ENCODE measurements at places on chromosomes 12 and 14.

- DNase-seq = no peak
Observed at GRCh38 chr14:102227184-102227964, 77.6 kb downstream of the MOK start.

- no peak for DNase-seq
Observed at GRCh38 chr12:116977465-116978380, 67.0 kb downstream of the FBXW8 start.

DNA sequence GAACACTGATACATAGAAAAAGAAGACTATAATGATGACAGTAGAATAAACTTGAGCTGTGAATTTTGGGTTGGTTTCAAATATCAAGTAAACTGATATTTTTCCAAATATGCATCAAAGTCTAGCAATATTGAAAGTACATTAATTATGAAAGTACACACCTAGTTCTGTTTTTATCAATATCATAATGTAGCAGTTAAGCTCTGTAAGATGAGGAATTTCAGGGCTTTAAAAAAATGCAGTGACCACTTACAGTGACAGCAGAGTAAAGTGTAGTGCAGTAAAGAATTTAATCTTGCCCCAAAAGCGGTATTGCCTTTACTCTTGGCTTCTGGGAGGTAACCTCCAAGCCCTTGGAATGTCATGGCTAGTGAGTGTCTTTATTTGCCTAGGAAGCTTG is 102.9 kb upstream of the ABCD2 start:
- DNase-seq = no peak

DNA sequence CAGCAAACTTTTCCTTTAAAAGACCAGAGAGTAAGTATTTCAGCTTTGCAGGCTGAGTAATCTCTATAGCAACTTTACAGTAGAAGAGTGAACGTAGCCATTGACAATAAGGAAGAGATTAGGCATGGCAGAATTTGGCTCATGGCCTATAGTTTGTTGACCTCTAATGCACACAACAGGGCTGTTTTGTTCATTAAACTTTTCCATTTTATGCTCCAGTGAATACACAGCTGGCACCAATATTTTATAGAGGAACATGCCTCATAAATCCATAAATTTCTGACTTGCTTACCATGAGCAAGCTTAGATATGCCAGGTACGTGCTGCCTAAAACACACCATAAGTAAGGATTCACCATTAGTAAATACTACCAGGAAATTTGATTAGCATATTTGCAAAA is 609.0 kb upstream of the STXBP6 start:
- no peak for DNase-seq

DNA sequence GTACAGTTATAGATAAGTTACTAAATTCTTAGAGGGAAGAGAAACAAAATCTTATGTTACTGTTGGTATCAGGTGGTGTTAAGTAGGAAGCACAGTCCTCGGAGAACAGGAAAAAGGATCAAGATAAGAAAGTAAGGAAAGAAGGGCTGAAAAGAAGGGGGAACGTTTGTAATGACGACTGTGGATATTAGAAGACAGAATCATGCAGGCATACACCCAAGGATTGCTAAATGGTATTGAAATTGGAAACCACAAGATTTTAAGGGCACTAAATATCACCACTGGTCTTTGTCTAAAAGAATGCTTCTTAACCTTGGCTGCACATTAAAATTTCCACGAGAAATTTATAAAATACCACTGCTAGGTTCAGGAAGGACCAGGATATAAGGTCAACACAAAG is 34.1 kb upstream of the ERGIC2 start:
- DNase-seq = no peak

- DNase-seq = no peak
Observed at GRCh38 chr12:92765871-92766270, 63.1 kb downstream of the PLEKHG7 start.

GRCh38 chr14:33764876-33765650 is 185.8 kb downstream of the EGLN3 start:
- DNase-seq = no peak

- DNase-seq = no peak
Observed at GRCh38 chr14:30252783-30253674, 305.9 kb upstream of the G2E3 start.

DNA sequence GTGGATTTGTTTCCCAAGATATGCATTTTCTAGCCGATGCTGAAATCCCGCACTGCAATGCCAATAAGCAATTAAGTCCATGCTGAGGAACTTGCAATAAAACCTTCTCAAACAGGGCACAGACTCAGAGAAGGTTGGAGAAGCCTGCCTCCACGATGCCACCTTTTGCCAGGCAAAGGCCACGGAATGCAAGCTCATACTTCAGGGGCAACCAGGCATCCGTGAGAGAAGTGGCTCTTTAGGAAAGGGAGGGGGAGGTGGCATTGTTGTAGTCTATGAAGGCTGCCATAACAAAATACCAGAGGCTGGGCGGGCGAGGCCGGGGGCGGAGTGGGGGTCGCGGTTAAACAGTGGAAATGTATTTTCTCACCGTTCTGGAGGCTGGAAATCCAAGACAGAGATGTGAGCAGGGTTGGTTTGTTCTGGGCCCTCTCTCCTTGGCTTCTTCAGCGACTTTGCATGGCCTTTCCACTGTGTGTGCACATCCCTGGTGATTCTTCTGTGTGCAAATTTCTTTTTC is 689.5 kb downstream of the VRK1 start:
- no peak for DNase-seq

DNA sequence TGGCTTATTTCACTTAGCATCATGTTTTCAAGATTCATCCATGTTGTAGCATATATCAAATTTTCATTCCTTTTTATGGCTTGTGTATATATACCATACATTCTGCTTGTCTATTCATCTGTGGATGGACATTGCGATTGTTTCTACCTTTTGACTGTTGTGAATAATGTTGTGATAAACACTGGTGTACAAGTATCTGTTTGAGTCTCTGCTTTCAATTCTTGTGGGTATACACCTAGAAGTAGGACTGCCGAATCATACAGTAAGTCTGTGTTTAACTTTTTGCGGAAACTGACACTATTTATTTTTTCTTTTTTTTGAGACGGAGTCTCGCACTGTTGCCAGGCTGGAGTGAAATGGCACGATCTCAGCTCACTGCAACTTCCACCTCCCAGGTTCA is 19.6 kb upstream of the RPS6KA5 start:
- no peak for DNase-seq

GRCh38 chr14:58783792-58784511 is 146.2 kb downstream of the DACT1 start:
- no peak for DNase-seq

DNA sequence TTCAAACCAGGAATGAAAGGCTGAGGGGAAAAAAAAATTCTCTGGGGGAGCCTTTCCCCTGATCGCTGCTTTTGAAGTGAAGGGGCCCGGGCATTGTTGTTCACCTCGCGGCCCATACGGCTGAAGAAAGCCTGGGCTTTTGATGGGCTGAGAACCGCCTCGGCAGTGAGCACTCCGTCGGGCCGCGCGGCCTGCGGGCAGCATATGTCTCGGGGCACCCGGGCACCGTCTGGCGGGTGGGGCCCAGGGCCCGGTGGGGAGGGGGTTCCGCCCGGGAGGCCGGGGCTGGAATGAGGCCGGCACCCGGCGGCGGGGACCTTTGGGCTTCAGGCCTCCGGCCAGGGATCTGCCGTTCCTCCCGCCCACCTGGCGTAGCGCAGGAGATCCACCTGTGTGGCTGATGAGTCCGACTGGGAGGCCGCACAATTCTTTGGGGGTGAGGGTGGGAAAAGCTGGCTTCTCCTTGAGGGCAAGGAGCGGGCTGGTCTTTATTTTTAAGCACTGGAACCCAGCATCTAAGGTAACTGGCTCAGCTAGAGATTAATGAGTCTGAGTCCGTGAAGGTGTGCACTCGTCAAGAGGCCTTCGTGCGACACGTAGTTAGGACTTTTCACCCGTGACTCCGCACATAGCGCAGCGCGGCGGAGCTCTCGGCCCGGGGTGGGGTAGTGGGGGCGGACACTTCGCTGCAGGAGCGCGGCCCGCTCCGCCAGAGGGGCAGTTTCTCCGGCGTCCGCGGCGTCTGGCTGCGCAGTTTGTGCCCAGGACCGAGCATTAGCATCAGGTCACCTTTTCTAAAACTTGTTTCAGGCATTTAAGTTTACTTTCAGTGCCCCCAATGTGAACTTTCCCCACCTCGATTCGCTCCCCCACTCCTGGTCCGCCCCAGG is 10.6 kb downstream of the FOXA1 start:
- no peak for DNase-seq
